Endothelial cell (in vitro differentiated cells): ENCODE measurements at places on chromosomes 6 and 20.

DNA sequence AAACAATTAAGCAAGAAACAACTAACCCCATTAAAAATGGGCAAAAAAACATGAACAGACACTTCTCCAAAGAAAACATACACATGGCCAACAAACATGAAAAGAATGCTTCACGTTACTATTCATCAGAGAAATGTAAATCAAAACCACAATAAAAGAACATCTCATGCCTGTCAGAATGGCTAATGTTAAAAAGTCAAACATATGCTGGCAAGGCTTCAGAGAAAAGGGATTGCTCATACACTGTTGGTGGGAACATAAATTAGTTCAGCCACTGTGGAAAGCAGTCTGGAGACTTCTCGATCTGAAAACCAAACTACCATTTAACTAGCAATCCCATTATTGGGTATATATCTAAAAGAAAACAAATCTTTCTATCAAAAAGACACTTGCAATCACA lies 217.5 kb downstream of the TINAG start:
- no peak for DNase-seq

DNA sequence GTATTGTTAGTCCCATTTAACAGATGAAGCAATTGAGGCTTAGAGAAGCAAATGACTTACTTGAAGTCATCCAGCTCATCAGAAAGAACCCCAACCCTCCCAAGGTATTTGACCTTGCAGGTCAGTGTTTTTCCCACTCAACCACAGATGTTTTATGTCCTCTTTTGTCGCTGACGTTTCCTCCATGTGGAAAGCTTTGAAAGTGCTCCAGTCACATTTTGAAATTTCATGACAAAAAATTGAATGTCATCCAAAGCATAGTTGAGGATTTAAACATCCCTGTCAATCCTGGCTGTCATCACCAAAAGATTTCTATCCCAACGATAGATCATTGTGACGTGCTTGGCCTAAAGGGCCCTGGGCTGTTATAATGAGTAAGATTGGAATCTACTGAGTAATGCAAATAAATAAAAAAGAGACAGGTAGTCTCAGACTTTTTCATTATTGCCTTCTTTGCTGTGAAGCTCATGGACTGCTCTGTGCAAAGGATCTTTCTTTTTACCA lies 102.7 kb downstream of the TSHZ2 start:
- DNase-seq: no peak

GRCh38 chr6:135213616-135214015 lies 32.5 kb downstream of the MYB start:
- no peak for DNase-seq

DNA sequence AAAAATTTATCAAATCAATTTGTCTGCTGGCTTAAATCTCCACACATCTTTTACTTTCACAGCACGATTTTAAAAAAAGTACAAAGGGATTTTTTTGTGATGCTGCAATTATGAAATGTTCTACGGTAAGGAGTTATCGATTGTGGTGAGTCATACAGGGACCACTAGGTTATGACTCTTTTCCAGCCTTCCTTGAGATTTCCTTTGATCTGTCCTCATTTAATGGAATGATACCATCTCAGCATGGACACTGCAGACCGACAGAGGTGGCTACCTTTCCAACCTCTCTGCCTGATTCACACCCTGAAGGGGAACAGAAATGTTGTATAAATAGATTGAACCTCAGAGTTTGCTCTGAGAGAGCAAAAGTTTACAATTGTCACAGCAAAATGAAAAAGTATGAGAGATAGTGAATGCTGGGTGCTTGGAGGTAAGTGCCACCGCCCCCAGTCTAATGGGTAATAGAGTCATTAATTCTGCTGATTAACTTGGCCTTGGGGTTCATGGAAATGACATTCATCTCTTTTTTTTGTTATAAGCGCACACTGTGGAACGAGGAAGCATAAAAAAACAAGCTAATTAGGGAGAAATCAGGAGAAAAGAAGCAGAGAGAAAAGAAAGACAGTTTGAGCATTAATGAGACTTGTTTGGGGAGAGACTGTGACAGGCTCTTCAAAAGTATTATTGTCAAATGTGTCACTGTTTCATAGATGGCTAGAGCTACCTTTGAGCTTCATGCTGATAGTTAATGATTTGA lies 306.0 kb downstream of the RNF144B start:
- DNase-seq: no peak

- no peak for DNase-seq
Measured at GRCh38 chr6:168030218-168030746, 32.8 kb downstream of the KIF25 start.

- DNase-seq: no peak
Measured at GRCh38 chr6:153018355-153018754, 15.8 kb upstream of the MTRF1L start.

DNA sequence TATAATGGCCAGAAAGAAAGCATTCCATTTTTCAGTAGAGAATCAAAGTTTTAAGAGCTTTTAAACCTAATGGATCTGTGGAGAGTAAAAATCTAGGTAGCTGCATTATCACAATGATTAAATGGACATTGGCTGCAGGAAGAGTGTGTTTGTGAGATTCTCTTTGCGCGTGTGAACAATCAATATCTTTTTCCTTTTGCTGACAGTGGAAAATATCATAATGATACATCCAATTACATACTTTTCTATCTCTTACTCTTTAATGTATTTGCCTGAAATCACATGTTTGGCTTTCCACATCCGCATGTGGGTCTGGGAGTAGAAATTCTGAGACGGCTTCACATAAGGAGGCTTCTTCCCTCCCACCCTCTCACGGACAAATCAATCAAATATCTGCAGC lies 69.8 kb upstream of the DUSP22 start:
- no peak for DNase-seq

- DNase-seq: no peak
Measured at GRCh38 chr20:35729836-35730582, 12.1 kb downstream of the RBM39 start.

DNA sequence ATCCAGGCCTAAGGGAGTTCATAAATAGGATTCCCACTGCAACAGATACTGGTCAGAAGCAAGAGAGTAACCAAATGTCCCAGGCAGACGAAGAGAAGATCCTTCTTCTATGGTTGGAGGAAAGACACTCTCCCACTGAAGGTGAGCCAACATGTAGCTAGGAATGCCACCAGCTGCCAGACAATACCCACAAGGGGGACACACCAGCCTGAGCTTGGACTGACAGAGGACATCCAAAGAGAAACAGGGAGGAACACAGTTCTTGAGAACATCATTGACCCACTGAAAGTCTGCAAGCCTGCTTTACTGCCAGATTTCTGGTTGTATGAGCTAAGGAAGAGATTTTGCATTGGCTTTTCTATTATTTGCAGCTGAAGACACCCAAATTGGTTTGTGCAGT lies 80.1 kb downstream of the PXDC1 start:
- DNase-seq: no peak
